ENCODE measurements at places on chromosomes 12 and 14.

DNA sequence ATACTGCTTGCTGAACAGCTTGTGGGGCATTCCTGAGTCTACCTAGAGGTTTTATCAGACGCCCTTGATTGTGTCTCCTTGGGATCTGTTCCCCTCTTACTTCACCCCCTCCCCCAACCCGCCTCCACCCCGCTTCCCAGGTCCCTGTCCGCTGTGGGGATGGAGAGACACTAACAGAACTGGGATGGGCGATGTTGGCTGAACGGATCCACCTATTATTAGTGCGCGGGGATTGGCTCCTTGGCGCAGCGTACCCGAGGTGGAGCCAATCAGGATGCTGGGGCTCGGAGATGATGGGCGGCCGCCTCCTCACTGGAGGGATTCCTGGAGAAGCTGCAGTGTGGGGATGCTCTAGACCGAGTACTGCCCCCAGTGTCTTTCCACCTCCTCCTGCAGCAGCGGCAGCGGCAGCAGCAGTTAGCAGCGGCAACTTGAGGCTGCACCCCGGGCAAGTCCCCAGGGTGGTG lies at the start of gene SYT1:
SYT1 (plus strand) TSS at position 372 of the 467 bp plus-strand sequence.
- no peak within 1 kb of the TSS for H3K4me3 ChIP-seq
- no peaks in the 10 kb centered on the region for H3K4me1 ChIP-seq
- no peak within 1 kb of the TSS for H3K27ac ChIP-seq

DNA sequence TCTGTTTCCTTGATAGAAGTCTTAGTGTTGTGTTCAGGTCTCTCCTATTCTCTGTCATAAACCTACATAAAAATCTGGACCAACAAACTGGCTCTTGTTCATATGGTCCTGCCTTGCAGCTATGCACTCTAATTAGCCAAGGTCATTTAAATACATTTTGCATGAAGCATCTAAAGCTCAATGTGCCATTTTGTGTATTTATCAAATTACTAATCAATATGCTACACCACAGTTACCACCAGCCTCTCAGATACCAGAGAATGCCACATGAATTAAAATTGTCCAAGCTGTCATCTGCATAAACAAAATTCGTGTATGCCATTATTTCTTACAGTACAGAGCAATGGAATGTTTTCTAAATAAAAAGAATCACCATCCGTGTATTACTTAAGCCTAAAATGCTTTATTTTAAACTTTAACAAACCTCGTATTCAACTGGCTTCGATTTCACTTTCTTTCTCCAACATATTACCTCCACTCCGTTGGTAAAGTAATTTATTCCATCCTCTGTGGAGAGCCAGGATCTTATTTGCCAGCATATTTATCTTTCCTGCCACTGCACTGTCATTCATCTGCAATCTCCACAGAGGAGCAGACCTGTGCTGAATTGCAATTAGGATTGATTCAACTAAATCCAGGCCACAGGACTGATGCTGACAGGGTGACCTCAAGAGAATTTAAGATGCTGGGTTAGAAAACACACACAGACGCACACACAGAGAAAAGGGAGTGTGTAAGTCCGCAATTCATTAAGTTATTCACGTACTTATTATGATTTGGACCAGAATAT lies 284.1 kb upstream of the FOXG1 start:
- no peak overlapping the region for H3K4me3 ChIP-seq
- H3K27ac ChIP-seq, result no peak overlapping the region
- no peak for DNase-seq
- no peaks in the 10 kb centered on the region for H3K4me1 ChIP-seq
- no peaks in the 10 kb centered on the region for H3K36me3 ChIP-seq

- no peaks in the 10 kb centered on the region for H3K27me3 ChIP-seq
- H3K36me3 ChIP-seq, result no peaks in the 10 kb centered on the region
- DNase-seq, result no peak
Measured at GRCh38 chr14:82667006-82667405, 1133.4 kb upstream of the SEL1L start.

- no peak overlapping the region for H3K4me3 ChIP-seq
- H3K4me1 ChIP-seq, result no peaks in the 10 kb centered on the region
Measured at GRCh38 chr12:13798162-13798561, 183.2 kb downstream of the GRIN2B start.

All from activated T-helper 2 cell treated with anti-CD3 and anti-CD28 coated beads, Interferon-gamma antibody, Interleukin-2, Interleukin-4, amounts not matched to agents 10 μg/mL and 5 μg/mL and 100 μg/mL, durations not matched to agents 14 hours and 24 hours and 36 hours (primary cell).